ENCODE measurements at places on chromosomes 1 and 21.

- DNase-seq = no peak
Measured at GRCh38 chr1:228368801-228369607, 37.6 kb downstream of the TRIM11 start.

- DNase-seq = no peak
Measured at GRCh38 chr1:87435484-87435883, 106.8 kb downstream of the LMO4 start.

- no peak for DNase-seq
Measured at GRCh38 chr1:182795563-182796228, 6.1 kb downstream of the NPL start.

DNA sequence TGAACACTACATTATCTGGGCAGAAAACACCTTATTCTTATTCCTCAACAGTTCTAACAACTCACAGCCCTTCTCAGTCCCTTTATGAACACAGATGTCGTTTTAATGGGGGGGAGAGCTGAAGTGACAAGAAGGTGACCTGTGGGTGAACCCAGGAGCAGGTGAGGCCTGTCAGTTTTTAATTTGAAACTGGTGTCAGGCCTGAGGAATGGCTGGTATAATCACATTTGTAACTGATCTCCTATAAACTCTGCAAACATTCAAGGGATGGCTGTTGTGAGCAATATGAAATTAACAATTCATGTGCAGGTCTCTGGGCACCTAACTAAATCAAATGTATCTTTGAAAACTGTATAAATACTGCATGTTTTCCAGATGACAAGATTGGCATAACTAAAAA, 362.1 kb upstream of the NR5A2 start:
- DNase-seq = no peak

GRCh38 chr1:98384461-98385141, 276.9 kb upstream of the SNX7 start:
- DNase-seq = no peak

DNA sequence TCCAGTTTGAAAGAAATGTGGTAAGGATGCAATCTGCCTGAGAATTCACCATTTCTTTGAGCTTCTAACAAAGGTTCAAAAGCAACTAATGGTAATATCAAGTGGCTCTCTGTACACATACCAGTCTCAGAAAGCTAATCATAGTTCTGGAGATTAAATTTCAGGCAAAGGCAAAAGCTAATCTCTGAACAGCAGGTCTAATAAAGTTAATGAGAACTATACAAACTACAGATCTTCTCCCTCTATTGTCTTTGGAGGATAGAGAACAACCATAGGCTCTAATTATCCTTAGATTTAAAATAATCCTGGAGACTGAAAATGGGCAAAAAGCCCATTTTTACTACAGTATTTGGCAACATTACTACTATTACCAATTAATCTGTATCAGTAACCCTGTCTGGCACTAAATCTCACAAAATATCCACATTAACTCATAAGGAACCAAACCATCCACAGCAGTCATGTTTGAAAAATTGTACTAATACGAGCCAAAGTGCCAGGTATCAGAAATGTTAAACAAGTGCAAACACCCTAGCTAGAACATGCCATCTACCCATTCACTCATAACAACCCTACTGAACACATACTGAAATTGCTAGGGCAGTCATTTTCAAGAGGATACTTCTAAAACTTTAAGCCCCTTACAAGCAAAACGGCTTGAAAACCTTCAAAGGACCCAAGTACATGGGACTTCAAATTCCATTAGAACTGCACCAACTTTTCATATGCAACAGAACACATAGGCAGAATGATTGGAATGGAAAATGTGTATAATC, 4.8 kb downstream of the DIPK1A start:
- no peak for DNase-seq
